ENCODE measurements at places on chromosomes 3 and 15.
A peak's percentile ranks its signal among the peaks of the same experiment; 100 is the strongest.

- no peaks in the 10 kb centered on the region for H3K27me3 ChIP-seq
- DNase-seq: no peak
Observed at GRCh38 chr3:25781758-25782594, 1.3 kb downstream of the NGLY1 start.

DNA sequence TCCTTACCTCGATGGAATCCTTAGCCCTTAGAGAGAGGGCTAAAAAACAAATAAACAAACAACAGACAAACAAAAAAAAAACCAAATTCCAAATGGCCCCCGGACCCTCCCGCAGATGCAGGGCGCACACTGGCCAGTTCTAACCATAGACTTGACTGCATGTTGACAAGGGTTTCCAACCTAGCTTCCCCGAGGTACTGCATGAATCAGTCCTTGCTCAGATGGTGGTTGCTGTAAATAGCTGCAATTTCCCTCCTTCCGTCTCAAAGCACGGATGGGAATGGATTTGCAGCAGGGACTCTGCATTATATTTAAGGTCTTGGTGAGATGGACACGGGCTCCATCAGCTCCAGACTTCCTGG lies 162.8 kb downstream of the CD47 start:
- H3K36me3 ChIP-seq: peaks cover 2% of the 10 kb centered on the region
- peak overlapping the region; percentile 78 for H3K27ac ChIP-seq
- peak overlapping the region; percentile 92 for H3K4me3 ChIP-seq
- H3K4me1 ChIP-seq: peaks cover 14% of the 10 kb centered on the region

DNA sequence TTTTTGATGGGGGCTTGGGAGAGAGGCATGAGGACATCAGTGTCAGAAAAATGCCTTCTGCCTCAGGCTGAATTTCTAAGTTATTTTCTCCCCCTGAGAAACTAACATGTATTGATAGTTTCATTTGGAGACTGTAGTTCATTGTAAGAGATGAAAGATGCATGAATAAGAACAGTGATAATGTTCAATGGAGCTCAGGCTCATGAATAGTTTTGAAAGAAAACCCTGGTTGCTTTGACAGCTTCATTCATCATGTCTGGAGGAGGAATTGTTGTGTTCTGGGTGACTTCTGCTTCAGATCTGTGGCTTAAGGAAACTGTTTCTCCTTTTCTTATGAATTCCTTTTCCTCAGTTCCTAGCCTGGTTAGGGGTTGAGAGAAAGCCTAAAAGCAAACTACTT lies 204.0 kb upstream of the LRRC3B start:
- H3K27me3 ChIP-seq: no peaks in the 10 kb centered on the region
- H3K4me1 ChIP-seq: no peaks in the 10 kb centered on the region
- no peak for DNase-seq

- peak overlapping the region; percentile 97 for H3K4me3 ChIP-seq
- H3K27me3 ChIP-seq: no peaks in the 10 kb centered on the region
- no peak for DNase-seq
- peaks cover 2% of the 10 kb centered on the region for H3K36me3 ChIP-seq
- H3K4me1 ChIP-seq: peaks cover 40% of the 10 kb centered on the region
Observed at GRCh38 chr15:52566889-52567288, 1.9 kb downstream of the ARPP19 start.

- H3K36me3 ChIP-seq: no peaks in the 10 kb centered on the region
- no peaks in the 10 kb centered on the region for H3K27me3 ChIP-seq
- H3K4me3 ChIP-seq: no peak overlapping the region
- no peaks in the 10 kb centered on the region for H3K4me1 ChIP-seq
Observed at GRCh38 chr3:23240171-23240785, 37.2 kb downstream of the UBE2E2 start.

DNA sequence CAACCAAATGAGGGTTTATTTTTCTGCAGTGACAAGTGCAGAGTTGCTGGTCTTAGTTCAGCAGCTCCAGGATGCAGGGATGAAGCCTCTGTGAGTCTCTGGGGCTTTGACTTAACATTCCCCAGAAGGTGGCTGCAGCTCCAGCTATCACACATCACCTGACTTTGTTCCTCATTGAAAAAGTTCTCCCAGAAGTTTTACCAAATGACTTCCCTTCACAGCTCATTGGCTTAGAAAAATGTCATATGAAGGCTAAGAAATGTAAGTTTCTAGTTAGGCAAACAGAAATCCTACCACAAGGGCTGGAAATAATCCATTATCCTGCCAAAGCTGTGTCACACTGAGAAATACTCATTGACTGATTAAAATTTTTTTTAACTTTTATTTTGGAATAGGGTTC lies 184.9 kb downstream of the MINAR1 start:
- H3K27me3 ChIP-seq: peaks cover 16% of the 10 kb centered on the region
- peaks cover 2% of the 10 kb centered on the region for H3K36me3 ChIP-seq
- no peak overlapping the region for H3K27ac ChIP-seq
- DNase-seq: no peak
- H3K4me3 ChIP-seq: no peak overlapping the region

DNA sequence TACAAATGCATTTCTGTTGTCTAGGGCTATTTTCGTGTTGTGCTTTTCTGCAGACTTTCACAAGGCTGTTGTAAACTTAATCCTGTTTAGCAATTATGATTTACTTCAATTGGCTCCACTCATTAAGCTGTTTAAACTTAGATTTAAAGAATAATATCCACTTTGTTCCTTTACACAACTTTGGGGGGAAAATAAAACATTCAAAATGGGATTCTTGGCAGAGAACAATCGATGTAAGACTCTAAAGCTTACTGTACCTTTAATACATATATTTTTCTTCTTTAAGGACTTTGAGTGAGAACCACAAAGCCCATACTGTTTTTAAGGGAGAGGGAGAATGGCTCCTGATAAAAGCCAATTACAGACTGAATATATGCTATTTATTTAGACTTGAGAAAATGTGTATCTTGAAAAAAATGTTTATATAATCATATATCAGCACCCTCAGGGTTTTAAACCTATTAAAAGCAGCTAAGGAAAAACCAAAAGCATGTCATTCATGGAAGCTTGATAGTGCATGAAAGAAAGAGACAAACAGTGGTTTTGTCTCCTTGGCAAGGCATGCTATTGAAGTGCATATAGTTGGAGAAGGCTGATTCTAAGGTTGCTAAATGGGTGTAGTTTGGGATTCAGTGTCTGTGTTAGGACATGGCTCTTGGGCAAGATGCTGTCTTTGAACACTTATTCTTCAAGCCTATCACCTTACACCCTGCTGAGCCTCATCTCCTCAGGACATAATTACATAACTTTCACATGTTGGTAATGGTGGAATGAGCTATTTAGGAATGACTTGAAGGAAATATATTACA lies 293.4 kb upstream of the TBC1D5 start:
- no peaks in the 10 kb centered on the region for H3K4me1 ChIP-seq
- H3K36me3 ChIP-seq: peaks cover 2% of the 10 kb centered on the region
- DNase-seq: no peak
- no peak overlapping the region for H3K27ac ChIP-seq
- H3K4me3 ChIP-seq: no peak overlapping the region

GRCh38 chr15:90060797-90061196 lies 41.5 kb downstream of the IDH2 start:
- peaks cover 2% of the 10 kb centered on the region for H3K36me3 ChIP-seq
- no peak overlapping the region for H3K4me3 ChIP-seq
- no peaks in the 10 kb centered on the region for H3K27me3 ChIP-seq
- H3K27ac ChIP-seq: peak overlapping the region; percentile 89

GRCh38 chr3:7242303-7242635 lies 381.4 kb downstream of the GRM7 start:
- no peak overlapping the region for H3K4me3 ChIP-seq
- DNase-seq: no peak
- H3K27me3 ChIP-seq: no peaks in the 10 kb centered on the region
- no peak overlapping the region for H3K27ac ChIP-seq

DNA sequence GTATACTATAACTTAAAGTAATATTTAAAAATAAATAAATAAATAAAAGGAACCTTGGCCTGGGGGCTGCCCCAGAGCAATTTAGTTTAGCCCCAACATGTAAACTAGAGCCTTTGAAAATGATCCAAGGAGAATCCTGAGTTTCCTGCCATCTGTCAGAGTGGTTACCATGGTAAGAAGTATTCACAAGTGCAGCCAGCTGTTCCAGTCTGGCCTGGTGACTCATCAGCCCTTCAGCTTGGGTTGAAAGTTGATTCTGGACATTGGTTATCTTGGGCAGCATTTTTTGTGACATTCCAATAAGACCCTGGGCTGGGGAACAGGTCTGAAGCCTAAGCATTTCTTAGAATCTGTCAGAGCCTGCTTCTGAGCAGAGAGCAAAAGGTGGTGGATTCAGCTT lies 72.7 kb upstream of the LRTM1 start:
- no peaks in the 10 kb centered on the region for H3K27me3 ChIP-seq
- no peak overlapping the region for H3K27ac ChIP-seq
- no peak for DNase-seq
- H3K4me3 ChIP-seq: no peak overlapping the region
- H3K36me3 ChIP-seq: no peaks in the 10 kb centered on the region
- no peaks in the 10 kb centered on the region for H3K4me1 ChIP-seq

DNA sequence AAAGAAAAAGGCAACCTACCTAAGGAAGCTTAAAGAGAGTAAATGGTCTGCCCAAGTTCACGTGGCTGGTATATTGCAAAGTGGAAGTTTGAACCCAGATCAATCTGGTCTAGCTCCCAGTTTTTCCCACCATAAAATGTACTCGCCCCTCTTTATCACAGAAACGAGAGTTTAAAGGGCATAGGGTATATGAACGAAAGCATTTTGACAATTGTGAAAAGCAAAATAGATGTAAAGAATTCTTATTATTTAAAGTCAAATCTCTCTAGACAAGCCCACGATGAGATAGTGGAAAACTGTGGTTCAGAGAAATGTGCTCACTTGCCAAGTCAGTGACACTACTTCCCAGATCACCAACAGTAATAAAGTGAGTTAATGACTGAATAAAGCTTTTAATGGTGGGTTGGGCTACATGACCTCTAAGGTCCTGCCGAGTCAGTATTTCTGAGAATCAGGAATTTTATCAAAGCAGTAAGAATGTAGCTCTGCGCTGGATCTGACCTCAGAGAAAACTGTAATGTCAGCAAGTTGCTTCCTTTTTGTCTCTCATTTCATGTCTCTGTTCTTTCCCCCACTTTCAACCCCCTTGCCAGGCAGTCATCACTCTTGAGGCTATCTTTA lies 23.3 kb upstream of the NEO1 start:
- no peak overlapping the region for H3K27ac ChIP-seq
- no peaks in the 10 kb centered on the region for H3K36me3 ChIP-seq
- H3K27me3 ChIP-seq: peaks cover 46% of the 10 kb centered on the region
- DNase-seq: no peak

DNA sequence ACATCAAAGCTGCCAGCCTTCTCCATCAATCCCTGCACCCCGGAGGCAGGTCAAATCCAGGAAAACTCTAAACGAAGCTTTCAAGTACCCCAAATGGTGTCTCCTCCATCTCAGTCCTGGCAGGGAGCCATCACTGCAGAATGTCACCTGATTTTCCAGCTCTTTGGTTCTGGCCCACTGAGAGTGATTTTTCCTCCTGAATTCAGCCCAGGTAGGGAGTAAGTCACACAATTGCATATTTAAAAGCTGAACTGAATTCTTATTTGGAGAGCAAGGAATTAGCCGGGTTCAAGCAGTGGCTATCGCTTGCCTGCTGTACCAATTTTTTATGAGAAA lies 5.3 kb downstream of the RFTN1 start:
- peaks cover 66% of the 10 kb centered on the region for H3K4me1 ChIP-seq
- H3K36me3 ChIP-seq: peaks cover 13% of the 10 kb centered on the region
- H3K4me3 ChIP-seq: peak overlapping the region; percentile 75
- H3K27me3 ChIP-seq: no peaks in the 10 kb centered on the region
- H3K27ac ChIP-seq: peak overlapping the region; percentile 98
- DNase-seq: no peak

DNA sequence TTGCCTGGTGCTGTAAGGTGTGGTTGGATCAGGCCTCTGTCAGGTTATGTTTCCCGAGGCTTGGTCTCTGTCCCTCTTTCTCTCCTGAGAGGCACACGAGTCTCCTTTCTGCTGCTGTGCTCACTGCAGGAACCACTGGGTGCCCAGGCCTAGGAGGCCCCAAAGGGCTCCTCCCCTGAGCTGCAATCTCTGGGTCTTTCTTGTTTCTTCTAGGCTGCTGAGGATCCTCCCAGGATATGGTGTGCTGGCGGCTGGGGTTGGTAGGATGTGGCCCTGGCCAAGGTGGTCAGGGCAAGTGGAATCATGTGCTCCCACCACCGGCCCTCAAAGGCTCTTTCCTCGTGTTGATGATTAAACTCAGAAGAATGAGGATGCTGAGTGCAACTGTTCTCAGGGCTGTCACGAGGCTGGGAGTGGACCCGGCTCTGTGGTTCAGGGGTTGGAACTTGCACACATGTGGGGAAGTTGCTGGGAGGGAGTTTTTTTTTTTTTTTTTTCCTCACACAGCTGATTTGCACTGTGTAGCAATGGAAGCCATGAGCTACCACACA lies 43.6 kb upstream of the CTSH start:
- no peak overlapping the region for H3K4me3 ChIP-seq
- DNase-seq: no peak
- no peak overlapping the region for H3K27ac ChIP-seq
- H3K4me1 ChIP-seq: peaks cover 13% of the 10 kb centered on the region
- H3K36me3 ChIP-seq: peaks cover 7% of the 10 kb centered on the region
- H3K27me3 ChIP-seq: peaks cover 9% of the 10 kb centered on the region

- no peak overlapping the region for H3K27ac ChIP-seq
- no peak for DNase-seq
- H3K36me3 ChIP-seq: no peaks in the 10 kb centered on the region
- H3K4me3 ChIP-seq: no peak overlapping the region
- peaks cover 14% of the 10 kb centered on the region for H3K27me3 ChIP-seq
- peaks cover 7% of the 10 kb centered on the region for H3K4me1 ChIP-seq
Observed at GRCh38 chr15:38128341-38128781, 124.3 kb upstream of the SPRED1 start.

DNA sequence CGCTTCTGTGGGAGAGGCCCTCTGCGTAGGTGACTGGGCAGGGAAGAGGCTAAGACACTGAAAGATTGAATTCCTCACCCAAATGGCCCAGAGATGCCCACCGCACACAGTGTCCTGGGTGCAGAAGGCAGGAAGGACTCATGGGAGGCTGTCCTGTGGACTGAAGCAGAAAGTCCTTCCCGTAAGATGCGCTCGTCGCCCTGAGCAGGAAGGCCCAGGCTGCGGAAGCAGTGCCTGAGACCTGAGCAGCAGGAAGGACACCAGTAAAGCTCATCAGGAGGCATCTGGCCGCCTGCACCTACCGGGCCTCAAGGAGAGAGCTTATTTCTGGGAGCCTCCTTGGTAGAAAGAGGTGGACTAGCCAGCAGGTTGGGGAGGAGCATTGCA lies 3.3 kb downstream of the PAK6 start:
- no peak overlapping the region for H3K4me3 ChIP-seq
- no peak overlapping the region for H3K27ac ChIP-seq
- H3K36me3 ChIP-seq: peaks cover 6% of the 10 kb centered on the region
